ENCODE measurements at places on chromosomes 6 and 20. TPM values are rescaled to one million over a fixed set of nuclear protein-coding genes. Genes with fewer than 3 reads are reported as not detected.

AIF1 gene
- 35.5 TPM for total RNA-seq

IL20RA gene
- 1.3 TPM for total RNA-seq

KCNG1 gene
- 2.6 TPM for total RNA-seq

CLPSL2 gene
- not detected for total RNA-seq

LPIN3 gene
- 3.1 TPM for total RNA-seq

TAGAP gene
- 3.3 TPM for total RNA-seq

SPAG4 gene
- 1.8 TPM for total RNA-seq

CALHM4 gene
- total RNA-seq = 0.30 TPM

SLC16A10 gene
- total RNA-seq = 15.2 TPM

GRIK2 gene
- 92.4 TPM for total RNA-seq

SLCO4A1 gene
- 2.3 TPM for total RNA-seq

SMIM8 gene
- 16.8 TPM for total RNA-seq

BANF2 gene
- total RNA-seq = not detected

FAM184A gene
- 15.7 TPM for total RNA-seq

ZNF334 gene
- total RNA-seq = 17.6 TPM

PKIG gene
- total RNA-seq = 107 TPM

MYCT1 gene
- total RNA-seq = 13.0 TPM

Data from spinal cord (tissue), 10 donors.